ENCODE measurements at places on chromosomes 4 and X.

GRCh38 chr4:174010547-174010946 is 272.9 kb downstream of the FBXO8 start:
- DNase-seq, result no peak

- DNase-seq, result no peak
Observed at GRCh38 chrX:129659861-129660260, 5.1 kb upstream of the APLN start.

- no peak for DNase-seq
Observed at GRCh38 chr4:107011312-107011711, 24.8 kb downstream of the DKK2 start.

DNA sequence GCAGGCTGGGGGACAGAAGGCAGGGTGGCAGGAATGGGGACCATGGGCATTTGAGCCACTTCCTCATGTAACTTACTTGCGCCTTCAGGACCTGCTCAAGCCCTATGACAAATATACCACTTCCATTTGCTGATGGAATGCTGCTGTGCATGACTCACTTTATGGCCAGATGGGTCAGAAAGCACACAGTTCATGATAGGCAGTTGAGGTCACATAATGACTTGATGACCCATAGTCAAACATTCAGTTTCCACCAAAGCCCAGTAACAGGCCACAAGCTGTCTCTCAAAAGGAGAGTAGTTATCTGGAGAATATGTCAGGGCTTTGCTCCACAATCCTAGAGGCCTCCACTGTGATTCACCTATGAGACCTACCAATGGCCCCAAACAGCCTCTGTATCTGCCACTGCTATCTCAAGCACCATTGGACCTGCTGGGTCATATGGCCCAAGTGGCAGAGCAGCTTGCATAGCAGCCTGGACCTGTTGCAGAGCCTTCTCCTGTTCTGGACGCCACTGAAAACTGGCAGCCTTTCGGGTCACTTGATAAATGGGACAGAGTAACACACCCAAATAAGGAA is 5.3 kb upstream of the PAPSS1 start:
- DNase-seq, result no peak

GRCh38 chr4:179325181-179325580 is 1882.9 kb upstream of the AGA start:
- no peak for DNase-seq

DNA sequence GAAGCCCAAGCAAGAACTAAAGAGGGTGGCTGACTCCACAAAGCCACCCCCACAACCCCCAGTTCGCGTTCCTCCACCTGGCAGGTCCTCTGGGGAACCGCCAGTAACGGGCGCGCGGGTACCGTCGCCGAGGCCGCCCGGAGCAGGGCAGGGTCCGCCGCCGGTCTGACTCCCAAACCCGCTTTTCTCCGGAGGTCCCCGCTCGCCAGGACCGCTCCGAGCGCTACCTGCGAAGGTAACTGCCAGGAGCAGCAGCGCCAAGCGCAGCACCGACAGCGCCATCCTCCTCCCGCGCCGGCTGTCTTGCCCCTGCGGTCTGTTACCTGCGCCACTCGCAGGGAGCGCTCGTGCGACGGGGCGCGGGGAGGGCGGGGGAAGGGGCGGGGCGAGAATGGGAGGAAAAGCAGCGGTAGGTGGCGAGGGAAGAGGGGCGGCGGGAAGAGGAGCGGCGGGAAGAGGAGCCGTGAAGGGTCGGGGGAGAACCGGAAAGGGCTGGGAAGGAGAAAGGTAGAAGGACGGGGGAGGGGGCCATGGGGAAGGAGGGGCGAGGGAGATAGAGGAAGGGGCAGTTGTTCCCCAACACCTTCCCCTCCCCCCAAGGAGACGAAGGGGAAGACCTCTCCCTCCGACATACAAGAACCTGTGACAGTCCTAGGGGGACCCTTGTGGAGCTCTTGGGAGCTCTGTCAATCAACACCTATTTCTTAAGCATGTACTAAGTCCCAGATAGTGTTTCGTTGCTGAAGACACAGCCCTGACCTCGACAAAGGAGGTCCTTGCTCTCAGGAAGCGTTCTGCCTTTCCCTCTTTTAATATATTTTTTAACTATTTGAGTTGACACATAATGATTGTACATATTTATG is at the start of gene SPINK2:
Gene SPINK2, minus strand, starts transcription at position 321 of the 863 bp plus-strand sequence. Its CDS starts 39 bp downstream, at position 282.
- peak; percentile 59 for DNase-seq

GRCh38 chr4:153947124-153947523 is 158.2 kb upstream of the SFRP2 start:
- no peak for DNase-seq

DNA sequence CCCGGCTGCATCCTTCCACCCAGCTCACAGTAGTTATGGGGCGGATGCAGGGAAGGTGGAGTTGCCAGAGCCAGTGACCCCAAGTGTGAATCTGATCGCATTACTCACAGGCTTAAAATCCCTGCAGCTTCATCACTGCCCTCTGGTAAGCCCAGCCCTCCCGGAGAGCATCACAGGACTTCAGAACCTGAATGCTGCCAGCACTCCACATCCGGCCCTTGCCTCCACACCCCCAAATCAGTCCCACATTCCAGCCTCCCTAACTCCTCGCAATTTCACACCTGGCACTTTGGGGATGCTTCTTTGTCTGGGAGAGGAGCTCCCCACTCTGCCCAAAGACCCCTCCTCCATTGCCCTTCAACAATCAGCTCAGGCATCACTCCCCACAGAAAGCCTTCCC is 15.6 kb downstream of the RASL11B start:
- DNase-seq, result no peak

- DNase-seq, result no peak
Observed at GRCh38 chr4:163673848-163674697, 179.6 kb downstream of the TMA16 start.

- DNase-seq, result no peak
Observed at GRCh38 chr4:751676-752075, 46.0 kb downstream of the PCGF3 start.

GRCh38 chr4:138749303-138749702 is 266.3 kb upstream of the NOCT start:
- DNase-seq, result no peak

DNA sequence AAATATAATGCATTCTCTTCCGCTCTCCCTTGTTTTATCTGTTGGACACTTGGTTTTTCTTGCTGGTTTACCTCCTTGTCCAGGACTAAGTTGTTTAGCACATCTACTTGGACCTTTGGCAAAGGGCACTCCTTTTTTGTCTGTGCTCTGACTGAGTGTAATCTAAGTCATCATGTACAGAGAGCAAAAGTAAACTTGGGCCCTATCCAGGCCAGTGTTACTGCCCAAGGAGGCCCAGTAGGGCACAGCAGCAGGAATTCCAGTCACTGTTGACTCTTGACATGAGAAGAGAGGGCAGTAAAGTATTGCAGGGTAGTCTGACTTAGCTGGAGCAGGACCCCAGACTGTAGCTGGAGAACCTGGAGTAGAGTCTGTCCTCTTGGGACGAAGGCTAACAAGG is 445.5 kb downstream of the ZIC3 start:
- DNase-seq, result no peak

GRCh38 chr4:4871573-4872313 is 12.3 kb downstream of the MSX1 start:
- DNase-seq, result peak; percentile 46

DNA sequence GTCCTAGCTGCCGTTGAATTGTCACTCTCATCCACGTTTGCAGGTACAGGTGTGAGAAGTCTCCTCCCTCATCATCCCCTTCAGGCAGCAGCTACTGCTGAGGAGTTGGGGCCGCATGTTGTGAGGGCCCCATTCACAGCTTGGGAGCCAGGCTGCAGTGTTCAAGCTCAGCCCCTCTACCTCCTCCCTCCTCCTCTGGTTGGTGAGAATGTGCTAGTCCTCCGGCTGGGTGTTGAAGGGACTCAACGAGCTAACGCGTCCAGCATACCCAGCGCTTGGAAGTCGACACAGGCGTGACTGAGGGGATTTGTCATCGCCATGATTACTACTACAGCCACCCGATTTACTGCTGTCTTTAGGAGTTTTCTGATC is 82.0 kb upstream of the PSAPL1 start:
- DNase-seq, result peak; percentile 69

DNA sequence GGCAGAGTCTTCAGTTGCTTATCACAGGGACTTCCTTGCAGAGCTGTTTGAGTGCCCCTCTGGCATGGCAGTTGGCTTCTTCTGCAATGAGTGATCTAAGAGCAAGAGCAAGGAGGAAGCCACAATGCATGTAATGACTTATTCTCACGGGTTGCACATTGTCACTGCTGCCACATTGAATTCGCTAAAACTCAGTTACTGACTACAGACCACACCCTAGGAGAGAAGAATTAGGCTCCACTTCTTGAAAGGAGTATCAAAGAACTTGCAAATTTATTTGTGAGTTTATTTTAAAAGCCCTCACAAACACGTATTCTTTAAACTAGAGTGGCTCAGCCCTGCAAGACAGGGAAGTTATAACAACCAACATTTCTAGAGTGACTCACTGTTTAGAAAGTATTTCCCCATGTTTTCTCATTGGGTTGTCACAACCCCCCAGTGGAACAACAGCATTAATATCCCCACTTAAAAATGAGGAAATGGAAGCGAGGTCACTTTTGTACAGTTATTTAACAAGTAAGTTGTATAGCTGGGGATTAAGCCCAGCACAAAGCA is 32.4 kb upstream of the RBPJ start:
- no peak for DNase-seq

DNA sequence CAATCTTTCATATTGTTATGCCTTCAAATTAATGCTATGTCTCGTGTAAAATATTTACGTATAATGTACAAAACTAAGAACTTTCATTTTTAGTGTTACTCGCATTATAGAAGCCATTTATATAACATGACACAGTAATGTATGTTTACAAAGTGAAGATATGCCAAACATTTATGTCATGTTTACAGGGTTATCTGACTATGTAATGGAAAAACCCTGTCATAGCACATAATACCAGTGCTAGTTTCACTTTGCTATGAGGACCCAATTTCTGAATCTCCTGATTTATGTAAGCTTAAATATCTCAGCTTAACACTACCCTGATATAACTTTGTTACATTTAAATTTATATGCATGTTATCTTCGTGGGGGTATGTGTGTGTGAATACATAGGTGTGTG is 233.1 kb downstream of the FAT4 start:
- peak; percentile 18 for DNase-seq

Measured in eye (tissue), 1 donor.